ENCODE measurements at places on chromosomes 6 and 20.

GRCh38 chr6:159430323-159430722 is 261.1 kb downstream of the FNDC1 start:
- no peak for DNase-seq

DNA sequence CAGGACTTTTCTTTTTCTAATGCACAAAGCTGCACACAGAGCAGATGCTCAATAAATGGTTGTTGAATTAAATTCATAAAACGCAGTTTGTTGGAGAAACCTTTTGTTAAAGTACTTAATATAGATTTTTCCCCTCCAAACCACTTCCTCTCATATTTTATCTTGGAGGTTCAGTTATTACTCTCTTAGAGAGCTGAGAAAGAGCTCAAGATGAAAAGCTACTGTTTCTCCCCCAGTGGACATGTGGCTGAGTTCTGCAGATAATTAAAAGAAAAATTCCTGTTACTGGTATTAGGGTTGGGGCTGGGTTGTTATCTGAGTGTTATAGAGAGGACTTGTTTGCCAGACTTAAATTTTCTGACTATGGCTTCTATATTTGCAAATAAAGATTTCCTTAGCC is 294.0 kb downstream of the TBC1D7 start:
- DNase-seq = no peak

DNA sequence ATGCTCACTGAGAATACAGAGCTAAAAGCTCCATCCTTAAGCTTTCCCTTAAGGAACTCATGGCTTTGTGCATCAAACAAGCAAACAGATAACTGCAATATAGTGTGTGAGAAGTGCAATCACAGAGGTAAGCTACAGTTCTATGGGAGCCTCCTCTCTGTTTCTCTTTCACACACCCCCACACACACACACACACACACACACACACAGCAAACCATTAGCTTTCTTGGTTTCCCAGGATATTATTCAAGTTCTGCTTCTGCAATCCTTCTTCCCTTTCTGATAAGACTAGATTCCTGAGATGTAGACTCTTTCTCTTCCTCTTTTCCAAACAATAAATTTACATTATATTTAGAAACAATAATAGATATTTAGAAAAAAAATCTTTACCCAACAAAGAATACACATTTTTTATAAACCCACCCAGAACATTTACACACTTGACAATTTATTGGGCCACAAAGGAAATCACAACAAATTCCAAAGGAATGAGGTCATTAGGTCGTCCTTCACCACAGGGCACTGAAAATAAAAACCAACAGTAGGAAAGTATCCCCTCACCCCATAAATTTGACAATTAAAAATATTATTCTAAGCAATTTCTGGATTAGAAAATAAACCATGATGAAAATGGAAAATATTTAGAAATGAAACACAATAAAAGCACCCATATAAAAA is 9.3 kb upstream of the GFOD1 start:
- DNase-seq = no peak

GRCh38 chr6:37620519-37620918 is 77.2 kb downstream of the MDGA1 start:
- no peak for DNase-seq

DNA sequence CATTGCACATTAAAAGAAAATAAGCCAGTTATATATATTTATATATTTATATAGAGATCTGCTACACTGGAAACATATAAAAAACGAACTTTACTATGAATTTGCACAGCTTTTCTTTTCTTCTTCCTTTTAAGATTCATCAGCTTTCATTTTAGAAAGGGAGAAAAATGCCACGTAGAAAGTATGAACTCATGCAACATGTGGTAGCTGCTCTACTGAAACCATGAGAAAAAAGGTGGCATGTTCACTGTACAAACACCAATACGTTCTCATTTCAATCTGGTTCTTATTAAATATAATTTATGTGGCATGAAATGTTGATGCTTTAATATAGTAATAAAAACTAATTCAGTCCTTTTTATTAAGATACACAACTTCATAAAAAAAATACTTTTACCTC is 68.8 kb upstream of the THEMIS start:
- DNase-seq = no peak

DNA sequence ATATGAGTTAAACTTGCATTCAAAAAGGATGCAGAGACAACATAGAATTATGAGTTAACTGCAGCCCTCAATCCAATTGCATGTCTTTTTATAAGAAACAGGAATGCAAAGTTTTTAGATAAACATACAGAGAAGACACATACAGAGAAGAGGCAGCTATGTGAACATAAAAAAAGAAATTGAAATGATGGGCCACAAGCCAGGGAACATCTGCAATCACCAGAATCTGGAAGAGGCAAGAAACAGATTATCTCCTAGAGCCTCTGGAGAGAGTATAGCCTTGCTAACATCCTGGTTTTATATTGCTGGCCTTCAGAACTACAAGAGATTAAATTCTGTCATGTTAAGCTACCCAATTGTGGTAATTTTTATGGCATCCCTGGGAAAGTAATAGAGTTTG is 257.2 kb upstream of the EYS start:
- no peak for DNase-seq

DNA sequence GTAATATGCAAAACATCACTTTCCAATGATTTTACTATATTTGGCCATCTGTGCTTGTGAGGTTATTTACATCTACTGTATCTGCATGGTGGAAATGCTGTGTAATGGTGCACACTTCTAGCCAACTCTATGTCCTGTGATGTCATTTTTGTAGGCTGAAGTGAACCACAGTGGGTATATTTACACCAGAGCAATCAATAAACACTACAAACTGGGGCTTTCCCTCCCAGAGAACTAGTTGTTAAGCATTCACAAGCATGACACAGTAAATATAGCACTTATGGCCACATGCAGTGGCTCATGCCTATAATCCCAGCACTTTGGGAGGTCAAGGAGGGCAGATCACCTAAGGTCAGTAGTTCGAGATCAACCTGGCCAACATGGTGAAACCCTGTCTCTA is 4.9 kb downstream of the SLC22A2 start:
- no peak for DNase-seq

GRCh38 chr20:64268174-64268573 is 12.6 kb downstream of the PCMTD2 start:
- DNase-seq = no peak

DNA sequence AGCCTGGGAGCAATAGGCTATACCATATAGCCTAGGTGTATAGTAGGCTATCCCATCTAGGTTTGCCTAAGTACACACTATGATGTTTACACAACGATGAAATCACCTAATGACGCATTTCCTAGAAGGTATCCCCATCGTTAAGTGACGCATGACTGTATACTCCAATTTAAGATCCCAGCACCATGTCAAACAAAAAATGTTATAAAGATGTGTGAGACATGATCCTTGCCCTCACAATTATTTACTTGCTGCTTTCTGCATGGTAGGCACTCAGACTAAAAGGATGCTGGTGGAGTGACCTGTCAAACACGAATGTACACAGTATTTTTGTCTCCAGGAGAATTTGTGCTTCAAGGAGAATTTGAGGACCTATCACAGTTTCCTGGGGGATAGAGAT is 32.3 kb downstream of the SNAP25 start:
- DNase-seq = no peak

GRCh38 chr6:161660666-161661571 is 387.1 kb upstream of the AGPAT4 start:
- no peak for DNase-seq

DNA sequence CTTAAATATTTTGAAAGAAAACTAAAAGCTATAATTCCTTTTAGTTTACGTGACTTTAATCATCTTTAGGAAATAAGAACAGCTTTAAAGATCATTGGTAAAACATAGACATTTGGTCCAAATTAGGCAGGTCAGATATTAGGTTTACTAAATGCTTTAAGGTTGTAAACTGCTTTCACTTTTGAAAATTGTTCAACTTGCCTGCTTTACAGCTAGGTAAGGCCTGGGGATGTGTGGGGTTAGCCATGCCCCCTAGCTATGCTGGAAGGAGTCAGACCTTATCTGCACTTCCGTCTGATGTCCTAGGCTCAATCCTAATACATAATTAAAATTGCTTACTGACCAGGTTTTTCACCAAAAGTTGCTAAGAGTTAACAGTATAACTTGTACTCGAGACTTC is 30.5 kb upstream of the TPD52L1 start:
- DNase-seq = no peak

- no peak for DNase-seq
Measured at GRCh38 chr6:170279977-170280688, 10.7 kb downstream of the DLL1 start.

GRCh38 chr6:26068036-26068435 is 19.2 kb upstream of the HFE start:
- DNase-seq = no peak

DNA sequence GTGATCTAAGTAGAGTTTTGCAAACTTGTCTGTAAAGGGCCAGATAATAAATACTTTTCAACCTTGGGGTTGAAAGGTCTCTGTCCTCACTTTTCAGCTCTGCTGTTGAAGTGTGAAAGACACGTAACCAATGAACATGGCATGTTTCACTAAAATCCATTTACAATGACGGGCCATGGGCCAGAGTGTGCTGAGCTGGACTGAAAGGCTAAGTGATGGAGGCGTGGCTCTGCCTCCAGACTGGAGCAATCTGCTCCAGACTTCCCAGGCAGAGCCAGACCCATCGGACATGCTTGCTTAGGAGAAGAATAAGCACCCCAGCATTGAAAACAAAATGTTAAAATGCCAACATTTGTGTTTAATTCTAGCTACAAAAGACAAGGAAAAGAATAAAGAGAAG is 41.4 kb downstream of the SCAND1 start:
- no peak for DNase-seq

- DNase-seq = no peak
Measured at GRCh38 chr20:37456948-37457347, 64.1 kb upstream of the NNAT start.

DNA sequence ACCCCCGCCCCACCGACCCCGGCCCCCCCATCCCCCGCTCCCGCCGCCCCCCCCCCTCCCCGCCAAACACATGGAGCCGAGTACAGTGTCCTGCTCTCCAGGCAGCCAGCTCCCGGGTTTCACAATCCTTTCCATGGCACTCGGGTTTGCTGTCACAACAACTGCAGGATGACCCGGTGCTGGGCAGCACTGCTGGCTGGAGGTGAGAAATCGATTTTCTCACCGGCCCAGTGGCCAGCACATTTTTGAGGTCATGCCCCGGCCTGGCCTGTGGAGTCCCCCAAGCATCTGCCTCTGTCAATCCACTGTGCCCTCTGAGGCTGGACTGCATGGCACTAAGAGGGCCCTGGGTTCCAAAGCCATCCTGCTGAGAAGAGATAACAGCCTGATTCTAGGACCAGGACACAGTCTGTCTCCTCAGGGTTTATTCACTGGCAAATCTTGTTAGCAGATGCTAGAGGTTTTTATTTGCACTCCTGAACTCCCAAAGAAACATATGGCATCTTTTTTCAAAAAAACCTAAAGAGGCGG is 129.5 kb downstream of the NFATC2 start:
- DNase-seq = no peak

- no peak for DNase-seq
Measured at GRCh38 chr20:24452498-24453127, 16.8 kb upstream of the SYNDIG1 start.

DNA sequence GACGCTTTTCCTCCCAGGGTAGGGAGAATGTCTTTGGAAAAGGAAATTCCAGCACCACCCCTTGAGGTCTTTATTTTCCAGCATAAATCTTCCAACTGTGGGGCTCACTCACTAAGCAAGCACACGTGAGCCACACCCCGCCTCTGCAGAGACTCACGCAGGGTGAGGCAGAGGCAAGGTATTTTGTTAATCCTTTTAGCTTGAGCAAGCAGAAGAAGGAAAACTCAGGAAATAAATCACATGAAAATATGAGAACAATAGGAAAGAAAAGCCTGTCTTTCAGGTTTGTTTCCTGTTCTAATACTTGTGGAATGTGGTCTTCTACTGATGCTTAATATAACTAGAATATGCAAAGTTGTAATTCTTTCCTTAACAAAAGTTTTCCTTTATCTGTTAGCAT is 4.1 kb upstream of the PHACTR2 start:
- DNase-seq = no peak

DNA sequence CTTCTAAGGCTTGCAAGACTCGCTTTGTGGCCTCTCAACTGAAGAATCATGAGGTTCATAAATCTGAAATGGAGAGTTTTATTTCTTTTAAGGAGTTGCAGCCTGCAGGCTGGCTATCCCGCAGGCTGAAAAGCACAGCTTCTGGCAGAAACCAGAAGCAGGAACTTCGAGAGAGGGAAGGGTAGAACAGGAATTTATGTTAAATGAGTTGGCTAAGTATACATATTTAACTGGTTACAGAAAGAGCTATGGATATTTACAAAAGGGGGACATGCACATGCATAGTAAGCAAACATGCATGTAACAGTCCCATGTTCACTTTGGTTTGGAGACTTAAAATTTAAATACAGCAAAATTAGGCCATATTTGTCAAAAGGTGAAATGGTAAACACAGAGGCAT is 787.0 kb downstream of the TFAP2A start:
- DNase-seq = no peak

- DNase-seq = no peak
Measured at GRCh38 chr20:56626367-56627121, 2.6 kb upstream of the TFAP2C start.

- no peak for DNase-seq
Measured at GRCh38 chr6:98295515-98296175, 538.7 kb upstream of the POU3F2 start.

- no peak for DNase-seq
Measured at GRCh38 chr6:138541823-138542481, 42.7 kb upstream of the NHSL1 start.
